ENCODE measurements at places on chromosomes 13 and 19.
A peak's percentile ranks its signal among the peaks of the same experiment; 100 is the strongest.

DNA sequence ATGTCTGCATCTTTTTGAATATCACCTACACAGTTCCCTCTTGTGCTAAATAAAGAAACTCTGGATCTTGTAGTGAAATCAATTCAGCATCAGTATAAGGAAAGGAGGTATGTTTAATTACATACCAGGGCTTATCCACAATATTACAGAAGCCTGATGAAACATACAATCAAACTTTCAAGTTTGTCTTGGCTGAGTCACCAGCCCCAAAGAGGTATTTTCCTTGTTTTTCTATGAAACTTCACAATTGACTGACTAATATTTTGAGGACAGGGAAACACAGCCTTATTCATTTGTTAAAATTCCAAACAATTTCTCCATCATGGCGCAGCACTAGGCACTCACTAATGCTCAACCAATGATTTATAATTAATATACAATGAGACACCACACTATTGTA, 952.4 kb downstream of the PCDH17 start:
- no peak for DNase-seq

DNA sequence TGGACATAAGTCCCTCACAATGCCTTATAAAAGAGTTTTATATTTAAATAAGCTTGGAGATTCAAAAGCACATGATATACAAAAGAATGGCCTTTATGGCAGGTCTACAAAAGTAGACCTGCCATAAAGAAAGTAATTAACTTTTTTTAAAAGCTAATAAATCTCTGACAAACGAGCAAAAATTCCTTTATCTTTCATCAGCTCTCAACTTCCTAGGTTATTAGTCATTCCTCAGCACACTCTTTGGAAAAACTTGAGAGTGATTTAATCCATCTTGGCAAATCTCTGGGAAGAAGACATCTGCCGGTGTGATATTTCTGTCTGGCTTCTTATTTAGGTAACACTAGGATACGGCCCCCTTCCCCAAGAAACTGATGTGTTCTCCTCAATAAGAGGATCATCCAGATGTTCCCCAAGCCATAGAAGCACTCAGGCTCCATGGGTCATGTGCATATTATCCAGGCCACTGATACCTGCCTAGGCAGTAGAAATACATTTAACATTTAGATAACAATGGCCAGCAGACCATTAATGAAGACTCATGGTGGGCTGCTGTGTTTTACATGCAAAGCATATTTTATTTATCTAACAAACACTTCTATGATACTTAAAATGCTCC, 372.7 kb downstream of the LIG4 start:
- DNase-seq = no peak

DNA sequence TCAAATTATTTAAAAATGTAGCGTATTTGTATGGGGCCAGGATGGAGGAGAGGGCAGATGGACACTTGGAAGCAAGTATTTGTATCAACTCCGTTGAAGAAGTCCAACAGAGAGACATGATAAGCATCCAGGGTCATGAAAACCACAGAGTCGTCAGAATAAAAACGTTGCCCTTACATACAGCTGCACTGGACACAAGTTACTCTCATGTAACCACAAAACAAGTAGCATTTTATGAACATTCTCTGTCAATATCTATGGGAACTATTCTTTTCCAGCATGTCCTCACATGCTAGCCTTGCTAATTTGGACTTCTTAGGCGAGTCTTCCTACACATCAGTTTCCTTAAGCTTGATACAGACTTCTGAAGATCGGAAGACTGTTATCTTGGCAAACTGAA, 35.0 kb downstream of the EFNB2 start:
- DNase-seq = no peak

- DNase-seq = no peak
Observed at GRCh38 chr13:98997011-98997730, 19.3 kb upstream of the DOCK9 start.

GRCh38 chr19:15897738-15898276, at the start of gene CYP4F2:
Gene CYP4F2 (minus strand): TSS chr19:15898074. CDS start chr19:15897611, 463 bp downstream.
- no peak for DNase-seq

GRCh38 chr19:19388568-19389555, 16.6 kb upstream of the GATAD2A start:
- DNase-seq = no peak

DNA sequence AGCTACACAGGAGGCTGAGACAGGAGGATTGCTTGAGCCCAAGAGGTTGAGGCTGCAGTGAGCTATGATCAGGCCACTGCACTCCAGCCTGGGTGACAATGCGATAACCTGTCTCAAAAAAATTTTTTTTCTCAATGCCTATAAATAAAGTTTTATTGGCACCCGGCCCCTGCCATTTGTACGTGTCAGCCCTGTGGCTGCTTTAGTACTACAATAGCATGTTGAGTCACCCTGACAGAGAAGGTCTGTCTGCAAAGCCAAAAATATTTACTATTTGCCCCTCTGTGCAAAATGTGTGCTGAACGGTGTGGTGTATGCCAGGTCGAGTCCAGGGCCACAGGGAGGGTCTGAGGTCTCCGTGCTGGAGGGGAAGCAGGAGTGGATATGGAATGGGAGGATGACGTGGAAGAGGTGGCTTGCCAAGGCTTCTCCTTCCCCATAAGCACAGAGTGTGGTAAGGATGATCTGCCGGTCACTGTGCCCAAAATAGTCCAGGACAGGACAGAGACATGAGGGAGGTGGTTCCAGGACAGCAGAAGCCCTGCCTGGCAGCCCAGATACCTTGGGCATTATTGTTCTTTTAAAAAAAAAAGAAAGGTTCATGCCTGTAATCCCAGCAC, 10.0 kb downstream of the NMRK2 start:
- no peak for DNase-seq

DNA sequence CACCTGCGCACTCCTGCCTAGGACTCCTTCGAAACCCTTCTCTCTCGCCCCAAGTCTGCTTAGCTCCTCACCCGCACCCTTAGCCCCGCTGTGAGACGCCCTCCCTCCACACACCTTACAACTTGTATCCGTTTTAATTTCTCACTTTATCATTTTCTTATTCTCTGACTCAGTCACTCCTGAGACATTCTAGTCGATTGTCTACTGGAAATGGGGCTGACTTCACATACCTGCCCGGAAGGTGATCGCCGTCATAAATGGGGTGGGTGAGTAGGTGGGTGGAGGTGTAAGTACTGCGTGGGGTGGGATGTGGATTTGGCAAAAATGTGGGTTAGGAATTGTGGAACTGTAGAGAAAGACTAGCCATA, 714 bp downstream of the NDFIP2 start:
- peak; percentile 66 for DNase-seq

- peak; percentile 99 for DNase-seq
Observed at GRCh38 chr19:48899781-48900476, at the start of gene NUCB1. Gene NUCB1 (plus strand): TSS chr19:48900312. CDS start chr19:48900797, 485 bp downstream.

DNA sequence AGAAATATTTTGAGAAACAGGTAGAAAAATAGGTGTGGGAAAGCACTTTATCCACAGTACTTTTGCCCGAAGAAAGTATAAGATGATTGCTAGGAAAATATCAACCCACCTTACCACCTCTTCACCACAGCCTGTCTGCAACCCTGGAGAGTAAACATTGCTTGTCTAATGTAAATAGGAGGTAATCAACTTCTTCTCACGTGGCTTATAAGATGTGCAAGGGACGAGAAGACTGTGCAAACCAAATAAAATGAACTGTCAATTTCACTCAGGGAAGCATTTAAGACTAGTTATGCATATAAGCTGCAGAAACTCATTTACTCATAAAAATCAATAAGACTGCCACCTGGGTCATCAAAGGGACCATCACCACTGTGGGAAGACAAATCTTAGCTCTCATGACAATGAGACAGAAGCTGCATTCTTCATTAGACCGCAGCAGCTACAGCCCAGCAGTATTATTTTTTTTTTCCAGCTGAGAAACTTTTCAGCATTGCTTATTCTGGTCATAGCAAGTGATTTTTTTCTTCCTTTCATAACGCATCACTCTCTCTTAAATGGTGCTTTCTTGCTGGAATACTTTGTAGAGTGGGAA, 807.7 kb upstream of the GPC6 start:
- no peak for DNase-seq

GRCh38 chr13:110528371-110528770, 33.2 kb downstream of the RAB20 start:
- no peak for DNase-seq

DNA sequence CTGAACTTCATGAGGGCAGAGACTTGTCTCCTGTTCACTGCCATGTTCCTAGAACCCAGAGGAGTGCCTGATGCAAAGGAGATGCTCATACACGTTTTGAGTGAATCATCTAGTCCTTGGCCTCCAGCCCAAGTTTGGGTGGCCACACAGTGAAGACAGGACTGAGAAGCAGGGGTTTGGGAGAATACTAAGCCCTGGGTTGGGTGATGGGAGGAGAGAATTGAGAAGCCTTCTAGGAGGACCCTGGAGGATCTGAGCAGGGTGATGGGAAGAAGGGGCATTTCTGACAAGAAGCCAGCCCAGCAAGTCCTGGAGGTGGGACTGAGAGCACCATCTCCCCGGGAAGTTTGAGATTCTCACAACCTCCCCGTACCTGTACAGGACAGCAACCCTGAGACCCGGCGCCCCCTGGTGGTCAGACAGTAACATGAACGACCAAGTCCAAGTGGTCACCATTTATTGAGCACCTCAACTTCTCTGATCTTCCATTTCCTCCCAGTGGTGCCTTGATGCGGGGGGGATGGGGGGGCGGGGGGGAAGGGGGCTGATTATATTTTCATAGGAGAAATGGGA, 11.0 kb downstream of the CTU1 start:
- peak; percentile 72 for DNase-seq

DNA sequence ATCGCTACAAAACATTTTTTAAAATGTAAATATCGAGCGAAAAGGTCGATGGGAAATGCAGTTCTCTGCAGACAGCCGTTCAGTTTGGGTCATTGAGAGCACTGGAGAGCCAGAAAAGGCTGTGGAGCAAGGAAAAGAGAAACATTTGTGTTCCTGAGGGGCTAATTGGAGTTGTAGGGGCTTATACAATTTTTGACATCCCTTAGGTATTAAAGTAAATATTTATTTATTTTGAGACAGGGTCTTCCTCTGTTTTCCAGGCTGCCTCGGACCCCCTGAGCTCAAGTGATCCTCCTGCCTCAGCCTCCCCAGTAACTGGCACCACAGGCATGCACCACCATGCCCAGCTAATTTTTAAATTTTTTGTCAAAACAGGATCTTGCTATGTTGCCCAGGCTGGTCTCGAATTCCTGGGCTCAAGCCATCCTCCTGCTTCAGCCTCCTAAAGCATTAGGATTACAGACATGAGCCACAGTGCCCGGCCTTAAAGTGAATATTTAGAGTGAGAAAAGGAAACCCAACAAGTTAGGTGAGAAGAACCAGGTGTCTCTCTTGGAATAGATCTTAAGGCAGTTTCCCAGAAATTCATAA, 825 bp upstream of the YIF1B start:
- no peak for DNase-seq
